ENCODE measurements at places on chromosomes 5 and 9. TPM values are rescaled to one million over a fixed set of nuclear protein-coding genes. Genes with fewer than 3 reads are reported as not detected.

- no peaks in the 10 kb centered on the region for H3K36me3 ChIP-seq
- no peak overlapping the region for H3K27ac ChIP-seq
- H3K27me3 ChIP-seq, result peaks cover 2% of the 10 kb centered on the region
- H3K4me1 ChIP-seq, result no peaks in the 10 kb centered on the region
These were observed 22.3 kb upstream of the CNOT6 start for GRCh38 chr5:180471866-180472265.

DNA sequence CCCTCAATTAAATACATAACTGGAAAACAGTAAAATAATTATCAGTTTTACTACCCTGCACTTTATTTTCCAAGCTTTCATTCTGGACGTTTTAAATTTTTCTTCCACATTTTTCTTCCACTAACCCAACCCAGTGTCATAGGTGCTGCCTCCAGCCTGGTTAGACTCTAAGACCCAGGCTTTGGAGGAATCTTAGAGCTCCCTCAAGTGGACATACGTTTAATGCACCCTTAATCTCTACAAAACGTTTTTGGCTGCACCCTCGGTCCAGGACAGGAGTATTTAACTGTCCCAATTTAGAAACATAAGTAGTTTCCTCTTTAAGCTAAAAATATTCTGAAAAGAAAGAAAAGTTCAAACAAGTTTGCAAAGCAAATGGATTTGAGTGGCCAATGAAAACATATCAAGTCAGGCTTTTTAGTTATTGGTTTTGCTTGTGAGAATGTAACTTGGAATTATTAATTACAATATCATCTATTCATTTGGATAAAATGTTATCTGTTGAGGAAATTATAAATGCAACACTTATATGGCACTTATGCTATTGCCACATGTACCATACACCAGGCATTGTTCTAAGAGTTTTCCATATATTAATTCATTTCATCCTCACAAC lies 38.9 kb downstream of the CDH6 start:
- DNase-seq, result peak; percentile 54
- H3K36me3 ChIP-seq, result no peaks in the 10 kb centered on the region
- no peak overlapping the region for H3K27ac ChIP-seq
- H3K4me1 ChIP-seq, result peaks cover 2% of the 10 kb centered on the region
- no peak overlapping the region for H3K4me3 ChIP-seq

- H3K27me3 ChIP-seq, result no peaks in the 10 kb centered on the region
- no peaks in the 10 kb centered on the region for H3K4me1 ChIP-seq
- DNase-seq, result no peak
These were observed 1100.4 kb upstream of the EDIL3 start for GRCh38 chr5:85484982-85485574.

Gene PCDHGC4
- 3.0 TPM for total RNA-seq

Gene GARIN3
- total RNA-seq, result not detected

- no peaks in the 10 kb centered on the region for H3K36me3 ChIP-seq
- H3K4me3 ChIP-seq, result no peak overlapping the region
- H3K27ac ChIP-seq, result no peak overlapping the region
- H3K4me1 ChIP-seq, result no peaks in the 10 kb centered on the region
- DNase-seq, result no peak
These were observed 1849.2 kb upstream of the C9orf72 start for GRCh38 chr9:29422438-29422837.

GRCh38 chr9:90893706-90894105 lies 92.1 kb downstream of the SYK start:
- no peaks in the 10 kb centered on the region for H3K4me1 ChIP-seq
- no peaks in the 10 kb centered on the region for H3K36me3 ChIP-seq
- no peak overlapping the region for H3K4me3 ChIP-seq
- peaks cover 7% of the 10 kb centered on the region for H3K27me3 ChIP-seq

DNA sequence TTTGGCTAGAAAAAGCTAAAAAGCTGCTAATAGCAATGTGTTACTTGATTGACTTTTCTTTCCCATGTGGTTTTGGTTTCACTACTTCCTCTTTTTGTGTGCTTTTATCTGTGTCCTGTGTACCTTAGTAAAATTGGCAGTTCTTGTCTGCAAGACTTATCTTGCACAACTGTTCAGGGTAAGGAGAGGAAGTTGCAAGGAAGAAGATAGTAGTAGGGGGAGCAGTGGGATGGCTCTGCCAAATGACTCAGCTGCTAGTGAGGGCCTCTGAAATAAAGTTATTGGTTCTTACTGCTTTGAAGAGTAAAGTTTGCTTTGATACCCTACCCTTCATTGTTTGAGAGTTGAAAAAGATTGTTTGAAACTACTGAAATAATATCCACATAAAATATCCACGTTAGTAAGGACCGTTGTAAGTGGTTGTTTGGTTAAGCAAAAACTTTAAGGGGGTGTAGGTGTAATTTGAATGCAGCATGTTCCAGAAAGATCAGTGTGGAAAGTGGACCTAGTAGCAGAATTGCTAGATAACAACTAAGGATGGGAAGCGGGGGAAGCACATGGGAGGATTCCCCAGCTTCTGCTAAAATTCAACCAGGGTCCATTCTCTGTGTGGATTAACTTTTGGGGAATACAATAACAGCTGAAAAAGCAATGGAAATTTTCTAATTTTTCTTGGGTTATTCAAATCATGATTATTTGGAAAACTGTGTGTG lies 123.5 kb downstream of the SCAMP1 start:
- peak; percentile 54 for DNase-seq
- H3K36me3 ChIP-seq, result peaks cover 3% of the 10 kb centered on the region
- no peaks in the 10 kb centered on the region for H3K4me1 ChIP-seq
- H3K27ac ChIP-seq, result no peak overlapping the region
- no peak overlapping the region for H3K4me3 ChIP-seq

Gene DELE1
- 38.6 TPM for total RNA-seq

- H3K36me3 ChIP-seq, result no peaks in the 10 kb centered on the region
- no peak overlapping the region for H3K4me3 ChIP-seq
- no peak overlapping the region for H3K27ac ChIP-seq
These were observed 454.3 kb upstream of the CTNND2 start for GRCh38 chr5:12358371-12359090.

DNA sequence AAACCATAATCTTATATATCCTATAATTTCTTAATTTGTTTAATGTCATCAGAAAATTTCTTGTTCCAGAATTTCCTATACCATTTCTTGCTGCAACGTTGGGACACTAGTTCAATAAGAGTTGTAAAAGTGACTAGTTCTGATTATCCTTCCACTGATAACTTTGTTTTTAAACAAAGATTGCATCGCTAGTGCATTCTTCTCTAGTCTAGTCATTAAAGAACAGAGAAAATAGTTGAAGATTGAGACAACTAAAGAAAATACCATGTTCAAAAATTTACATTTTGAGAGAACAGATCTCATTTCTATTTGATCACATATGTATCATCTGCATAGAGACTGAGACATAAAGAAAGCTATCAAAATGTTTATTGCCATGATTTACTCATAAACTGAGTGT lies 1888.2 kb downstream of the EFNA5 start:
- H3K36me3 ChIP-seq, result no peaks in the 10 kb centered on the region
- H3K27me3 ChIP-seq, result no peaks in the 10 kb centered on the region
- no peak overlapping the region for H3K4me3 ChIP-seq
- peak; percentile 1 for DNase-seq
- H3K27ac ChIP-seq, result no peak overlapping the region
- H3K4me1 ChIP-seq, result no peaks in the 10 kb centered on the region

Gene IFNA7
- not detected for total RNA-seq

Gene RNF183
- not detected for total RNA-seq

- H3K27ac ChIP-seq, result no peak overlapping the region
- H3K4me3 ChIP-seq, result no peak overlapping the region
- DNase-seq, result peak; percentile 67
These were observed 139.8 kb upstream of the RPS23 start for GRCh38 chr5:82417776-82418607.

DNA sequence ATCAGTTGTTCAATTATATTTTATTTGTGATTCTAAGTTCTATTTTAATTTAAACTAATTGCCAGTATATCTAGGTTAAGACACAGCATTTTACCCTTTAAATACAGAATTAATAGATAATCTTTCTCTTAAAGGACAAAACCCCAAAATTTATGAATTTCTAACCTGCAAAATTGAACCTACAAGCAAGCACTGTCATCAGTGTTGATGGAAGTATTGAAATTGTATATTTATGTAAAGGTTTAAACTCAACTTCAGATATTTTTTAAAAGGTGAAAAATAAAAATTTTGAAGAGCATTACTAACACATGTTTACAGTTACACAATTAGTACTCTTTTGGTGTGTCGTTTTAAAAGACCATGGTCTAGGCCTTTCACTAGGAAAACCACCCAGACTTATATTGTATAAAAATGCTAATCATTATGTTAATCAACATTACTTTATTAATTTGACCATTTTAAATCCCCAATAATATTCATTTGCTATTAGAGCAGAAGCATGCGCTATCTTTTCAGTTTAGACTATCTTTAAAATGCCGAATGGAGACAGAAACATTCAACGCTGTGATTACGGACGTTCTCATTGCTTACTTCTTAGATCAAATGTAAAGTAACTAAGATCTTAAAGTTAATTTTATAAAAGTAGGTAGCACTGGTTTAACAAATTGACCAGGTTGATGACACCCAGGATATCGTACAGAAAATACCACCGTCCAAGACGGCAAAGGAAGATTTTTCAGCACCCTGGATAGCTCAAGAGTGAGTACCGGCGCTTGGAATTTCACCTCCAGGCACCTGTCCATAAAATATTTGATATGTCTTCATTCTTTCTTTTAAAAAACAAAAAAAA lies 3.2 kb downstream of the OTP start:
- H3K27me3 ChIP-seq, result peaks cover 77% of the 10 kb centered on the region
- no peaks in the 10 kb centered on the region for H3K36me3 ChIP-seq
- no peak overlapping the region for H3K4me3 ChIP-seq
- no peak overlapping the region for H3K27ac ChIP-seq
- no peak for DNase-seq
- H3K4me1 ChIP-seq, result no peaks in the 10 kb centered on the region

DNA sequence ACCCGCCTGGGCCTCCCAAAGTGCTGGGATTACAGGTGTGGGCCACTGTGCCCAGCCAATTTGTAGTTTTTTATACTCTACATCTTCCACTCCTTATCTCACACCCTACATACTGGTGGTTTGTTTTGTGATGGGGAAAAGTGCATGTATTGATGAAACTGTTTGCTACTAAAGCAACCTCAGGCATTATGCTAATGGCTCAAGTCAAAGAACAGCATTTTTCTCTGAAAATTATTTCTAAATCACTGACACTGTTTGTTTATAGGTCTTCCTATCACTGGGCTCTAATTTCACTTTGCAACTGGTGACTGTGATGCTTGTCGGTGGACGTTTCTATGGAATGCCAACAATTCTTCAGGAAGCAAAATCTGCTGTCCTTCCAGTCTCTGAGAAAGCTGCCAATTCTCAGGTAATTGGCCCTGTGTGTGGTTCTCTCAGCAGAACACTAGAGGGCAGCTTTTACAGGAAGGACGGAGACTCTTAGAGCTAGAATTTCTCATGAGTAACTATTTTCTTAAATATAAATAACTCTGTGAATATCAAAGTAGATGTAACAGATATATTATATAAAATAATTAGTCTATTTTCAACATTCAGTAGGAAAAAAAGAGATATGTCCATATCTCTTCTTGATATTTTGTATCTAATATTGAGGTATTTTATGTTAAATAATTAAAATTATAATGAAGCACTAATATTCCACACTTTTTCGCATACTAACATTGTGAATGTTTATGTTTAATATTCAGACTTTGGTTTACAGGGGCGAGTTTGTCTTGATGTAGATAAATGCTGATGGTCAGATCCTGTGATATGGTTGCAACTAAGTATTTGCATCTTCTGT lies 244.1 kb downstream of the ADGRV1 start:
- no peaks in the 10 kb centered on the region for H3K36me3 ChIP-seq
- no peak overlapping the region for H3K4me3 ChIP-seq
- no peak overlapping the region for H3K27ac ChIP-seq
- DNase-seq, result peak; percentile 25
- H3K4me1 ChIP-seq, result no peaks in the 10 kb centered on the region

GRCh38 chr9:132235894-132236661 lies 74.2 kb downstream of the NTNG2 start:
- no peak overlapping the region for H3K4me3 ChIP-seq
- H3K27me3 ChIP-seq, result peaks cover 29% of the 10 kb centered on the region
- H3K4me1 ChIP-seq, result no peaks in the 10 kb centered on the region
- H3K36me3 ChIP-seq, result no peaks in the 10 kb centered on the region
- no peak overlapping the region for H3K27ac ChIP-seq
- DNase-seq, result peak; percentile 63

- H3K4me1 ChIP-seq, result no peaks in the 10 kb centered on the region
- no peak for DNase-seq
- H3K27me3 ChIP-seq, result no peaks in the 10 kb centered on the region
These were observed 385.9 kb downstream of the RASEF start for GRCh38 chr9:82677086-82677485.

Gene OGN
- 1.3 TPM for total RNA-seq

DNA sequence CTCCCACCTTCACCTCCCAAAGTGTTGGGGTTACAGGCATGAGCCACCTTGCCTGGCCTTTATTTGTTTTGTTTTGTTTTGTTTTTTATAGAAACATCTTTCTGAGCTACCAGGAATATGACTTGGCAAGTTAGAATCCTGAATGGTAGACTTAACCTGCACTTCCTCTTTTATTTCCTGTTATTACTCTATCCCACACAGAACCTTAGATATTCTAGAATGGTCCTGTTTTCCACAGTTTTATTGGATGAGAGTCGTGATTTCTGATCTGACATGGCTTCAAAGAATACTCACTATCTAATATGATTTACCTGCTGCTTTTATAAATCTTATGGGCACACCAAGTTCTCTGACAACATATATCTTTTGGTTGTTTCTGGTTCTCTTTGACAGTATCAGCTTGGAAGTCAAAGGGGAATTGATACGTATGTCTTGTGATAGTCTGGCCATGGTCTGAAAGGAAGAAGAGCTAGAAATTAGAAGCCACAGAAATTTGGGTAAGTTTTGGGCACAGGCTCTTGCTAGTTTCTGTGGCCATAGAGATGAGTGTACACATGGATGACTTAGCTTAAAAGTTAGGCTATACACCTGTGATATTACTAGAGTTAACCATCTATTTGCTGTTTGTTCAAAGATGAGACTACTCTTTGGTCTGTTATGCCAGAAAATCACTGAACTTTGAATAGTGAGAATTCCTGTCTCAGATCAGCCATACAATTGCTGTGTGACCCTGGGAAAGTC lies 4.7 kb upstream of the PANK3 start:
- no peak for DNase-seq
- no peak overlapping the region for H3K4me3 ChIP-seq
- no peaks in the 10 kb centered on the region for H3K36me3 ChIP-seq
- H3K27me3 ChIP-seq, result no peaks in the 10 kb centered on the region
- no peak overlapping the region for H3K27ac ChIP-seq

- no peaks in the 10 kb centered on the region for H3K27me3 ChIP-seq
- no peaks in the 10 kb centered on the region for H3K4me1 ChIP-seq
- no peak overlapping the region for H3K4me3 ChIP-seq
- H3K27ac ChIP-seq, result no peak overlapping the region
- H3K36me3 ChIP-seq, result no peaks in the 10 kb centered on the region
These were observed 13.2 kb downstream of the GARNL3 start for GRCh38 chr9:127277770-127278169.

DNA sequence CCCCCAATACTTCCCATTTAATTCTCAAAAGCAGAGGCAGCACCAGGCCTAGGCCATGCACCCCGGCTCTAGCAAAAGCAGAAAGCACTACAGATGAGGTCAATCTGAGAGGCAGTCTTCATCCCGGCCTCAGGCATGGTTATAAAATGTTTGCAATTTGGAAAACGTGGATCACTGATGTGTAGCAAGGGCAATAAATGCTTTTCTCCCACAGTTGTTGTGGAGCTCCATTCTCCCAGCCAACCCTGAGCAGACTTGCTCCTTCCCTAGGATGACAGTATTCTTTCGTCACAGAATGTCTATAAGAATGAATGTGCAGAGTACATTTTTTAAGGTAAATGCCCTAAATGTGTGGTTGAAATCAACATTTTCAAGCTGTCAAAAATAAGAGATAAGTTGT lies 157.3 kb upstream of the DAPK1 start:
- no peak overlapping the region for H3K27ac ChIP-seq
- H3K36me3 ChIP-seq, result no peaks in the 10 kb centered on the region
- H3K27me3 ChIP-seq, result peaks cover 2% of the 10 kb centered on the region
- H3K4me1 ChIP-seq, result peaks cover 2% of the 10 kb centered on the region
- DNase-seq, result no peak
- H3K4me3 ChIP-seq, result no peak overlapping the region
